ENCODE measurements at places on chromosomes 13 and 19. TPM values are rescaled to one million over a fixed set of nuclear protein-coding genes. Genes with fewer than 3 reads are reported as not detected.

DNA sequence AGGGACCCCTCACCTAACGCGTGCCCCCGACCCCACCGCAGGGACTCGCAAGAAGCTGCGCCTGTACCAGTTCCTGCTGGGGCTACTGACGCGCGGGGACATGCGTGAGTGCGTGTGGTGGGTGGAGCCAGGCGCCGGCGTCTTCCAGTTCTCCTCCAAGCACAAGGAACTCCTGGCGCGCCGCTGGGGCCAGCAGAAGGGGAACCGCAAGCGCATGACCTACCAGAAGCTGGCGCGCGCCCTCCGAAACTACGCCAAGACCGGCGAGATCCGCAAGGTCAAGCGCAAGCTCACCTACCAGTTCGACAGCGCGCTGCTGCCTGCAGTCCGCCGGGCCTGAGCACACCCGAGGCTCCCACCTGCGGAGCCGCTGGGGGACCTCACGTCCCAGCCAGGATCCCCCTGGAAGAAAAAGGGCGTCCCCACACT lies 4.7 kb upstream of the MYBPC2 start:
- peak; percentile 41 for DNase-seq

DNA sequence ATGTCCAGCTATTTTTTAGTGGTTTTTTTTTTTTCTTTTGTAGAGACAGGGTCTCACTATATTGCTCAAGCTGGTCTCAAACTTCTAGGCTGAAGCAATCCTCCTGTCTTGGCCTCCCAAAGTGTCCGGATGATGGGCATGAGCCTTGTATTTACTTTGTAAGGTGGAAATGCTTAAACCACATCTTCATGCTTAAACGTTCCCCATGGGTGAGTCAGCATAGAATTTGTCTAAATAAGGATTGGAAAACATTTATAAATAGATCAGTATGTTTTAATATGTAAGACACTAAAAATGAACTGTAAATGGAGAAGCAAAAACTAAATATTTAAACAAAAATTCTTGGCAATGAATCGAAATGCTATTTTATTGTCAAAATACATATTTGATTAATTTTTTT lies 698.0 kb downstream of the PCDH9 start:
- no peak for DNase-seq

GRCh38 chr13:44049081-44049945 lies 169.6 kb downstream of the LACC1 start:
- DNase-seq = no peak

GRCh38 chr19:46347985-46348384 lies 1.1 kb downstream of the PPP5C start:
- no peak for DNase-seq

Gene NHLRC3
- 26.1 TPM for total RNA-seq

Measured in SK-MEL-5 (cell line).